ENCODE measurements at places on chromosomes 12 and 14.
A peak's percentile ranks its signal among the peaks of the same experiment; 100 is the strongest.

DNA sequence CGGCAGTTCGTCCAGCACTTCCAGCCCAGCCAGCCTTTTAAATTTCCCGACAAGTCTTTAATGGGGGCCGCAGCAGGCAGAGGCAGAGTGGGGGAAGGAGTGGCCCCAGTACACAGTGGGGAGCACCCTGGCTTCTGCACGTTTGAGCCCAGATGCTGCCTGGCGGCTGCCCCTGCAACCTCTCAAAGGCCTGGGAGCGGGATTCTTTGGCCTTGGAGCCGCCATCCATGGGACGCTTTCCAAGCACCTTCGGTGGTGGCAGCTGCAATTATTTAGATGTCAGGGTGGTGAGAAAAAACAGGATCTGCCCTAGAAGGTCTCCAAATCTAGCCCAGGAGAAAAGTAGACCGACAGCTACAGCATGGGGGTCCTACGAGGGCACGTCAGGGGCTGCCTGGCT is 46.0 kb downstream of the FAM222A start:
- DNase-seq: no peak

DNA sequence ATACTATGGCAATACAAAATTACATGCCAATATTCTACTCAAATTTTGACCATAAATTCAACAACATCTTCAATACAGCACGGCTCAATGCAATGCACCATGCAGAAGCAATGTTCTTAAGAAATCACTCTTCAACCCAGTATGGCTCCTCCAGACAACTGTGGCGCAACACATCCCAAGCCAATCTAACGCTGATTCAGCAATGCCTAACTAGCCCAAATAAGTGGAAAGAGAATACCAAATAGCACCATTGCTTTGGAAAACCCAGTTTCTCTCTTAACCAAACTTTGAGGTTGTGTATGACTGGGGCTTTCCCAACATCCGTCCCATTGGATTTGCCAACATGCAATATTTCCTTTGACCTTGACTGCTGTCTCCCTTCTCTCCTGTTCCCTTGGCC is 211.1 kb upstream of the TBX3 start:
- DNase-seq: no peak

DNA sequence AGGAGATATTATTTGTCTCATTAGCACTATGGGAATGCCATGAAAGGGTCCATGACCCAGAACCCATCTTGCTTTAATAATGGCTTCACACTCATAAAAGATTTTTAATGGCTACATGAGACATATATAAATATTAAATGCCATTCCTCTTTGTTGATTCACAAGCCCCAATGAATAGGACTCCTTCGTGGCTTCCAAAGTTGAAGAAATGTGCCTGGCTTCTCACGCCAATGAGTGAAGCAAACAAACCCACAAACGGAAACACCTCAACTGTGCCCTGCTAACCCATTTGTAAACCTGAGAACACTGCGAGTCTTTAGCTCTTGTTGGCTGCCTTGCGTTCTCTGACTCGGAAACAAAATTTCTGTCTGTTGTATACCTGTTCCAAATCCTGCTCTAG is 381.7 kb upstream of the DDHD1 start:
- DNase-seq: peak; percentile 71

DNA sequence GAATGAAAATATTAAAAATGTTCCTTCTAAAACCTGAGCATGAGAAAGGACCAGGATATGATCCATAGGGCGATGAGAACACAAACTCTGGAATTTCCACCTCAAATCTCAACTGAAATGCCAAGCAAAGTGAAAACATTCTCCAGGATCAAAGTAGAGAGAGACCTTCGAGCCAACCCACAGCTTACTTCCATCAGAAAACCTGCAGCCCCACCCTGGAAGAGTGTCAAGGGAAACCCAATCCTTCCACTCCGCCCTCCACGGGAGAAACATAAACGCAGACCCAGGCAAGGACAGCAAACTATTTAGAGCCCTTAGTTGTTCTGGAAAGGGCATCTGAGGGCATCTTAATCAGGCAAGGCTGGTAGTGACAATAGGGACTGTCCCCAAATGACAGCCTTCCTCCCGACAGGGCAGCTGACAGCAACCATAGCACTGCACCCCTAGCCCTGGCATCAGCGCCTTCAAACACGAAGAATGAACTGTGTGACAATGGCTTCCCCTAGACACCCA is 21.8 kb downstream of the SLC15A4 start:
- DNase-seq: peak; percentile 43

- peak; percentile 42 for DNase-seq
These were observed 47.9 kb downstream of the GALC start for GRCh38 chr14:87944987-87945604.

DNA sequence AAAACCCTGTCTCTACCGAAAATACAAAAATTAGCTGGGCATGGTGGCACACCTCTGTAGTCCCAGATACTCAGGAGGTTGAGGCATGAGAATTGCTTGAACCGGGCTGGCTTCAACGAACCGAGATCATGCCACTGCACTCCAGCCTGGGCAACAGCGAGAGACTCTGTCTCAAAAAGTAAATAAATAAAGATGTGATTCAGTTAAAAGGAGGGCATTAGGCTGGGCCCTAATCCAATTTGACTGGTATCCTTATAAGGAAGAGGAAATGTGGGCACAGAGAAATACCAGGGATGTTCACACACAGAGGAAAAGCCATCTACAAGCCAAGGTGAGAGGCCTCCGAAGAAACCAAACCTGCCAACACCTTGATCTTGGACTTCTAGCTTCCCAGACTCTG is 10.1 kb upstream of the DCAF4 start:
- no peak for DNase-seq

DNA sequence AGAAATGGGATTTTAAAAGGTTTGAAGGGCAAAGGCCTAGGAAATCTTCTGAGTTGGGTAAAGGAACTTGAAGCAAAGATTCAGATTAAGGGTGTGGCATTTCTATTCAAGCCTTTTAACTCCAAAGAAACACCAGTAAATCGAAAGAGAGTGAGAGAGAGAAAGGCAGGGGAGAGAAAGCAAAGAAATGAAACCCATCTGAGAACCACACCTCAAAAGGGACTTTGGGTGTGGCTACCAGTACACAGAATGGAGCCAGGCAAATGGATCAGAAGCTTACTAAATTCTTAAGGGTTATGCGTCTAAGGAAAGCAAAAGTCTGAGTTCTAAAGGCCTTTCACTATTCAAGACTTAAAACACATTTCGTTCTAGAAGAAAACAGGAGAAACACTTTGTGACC is 277.4 kb downstream of the BCL11B start:
- no peak for DNase-seq

DNA sequence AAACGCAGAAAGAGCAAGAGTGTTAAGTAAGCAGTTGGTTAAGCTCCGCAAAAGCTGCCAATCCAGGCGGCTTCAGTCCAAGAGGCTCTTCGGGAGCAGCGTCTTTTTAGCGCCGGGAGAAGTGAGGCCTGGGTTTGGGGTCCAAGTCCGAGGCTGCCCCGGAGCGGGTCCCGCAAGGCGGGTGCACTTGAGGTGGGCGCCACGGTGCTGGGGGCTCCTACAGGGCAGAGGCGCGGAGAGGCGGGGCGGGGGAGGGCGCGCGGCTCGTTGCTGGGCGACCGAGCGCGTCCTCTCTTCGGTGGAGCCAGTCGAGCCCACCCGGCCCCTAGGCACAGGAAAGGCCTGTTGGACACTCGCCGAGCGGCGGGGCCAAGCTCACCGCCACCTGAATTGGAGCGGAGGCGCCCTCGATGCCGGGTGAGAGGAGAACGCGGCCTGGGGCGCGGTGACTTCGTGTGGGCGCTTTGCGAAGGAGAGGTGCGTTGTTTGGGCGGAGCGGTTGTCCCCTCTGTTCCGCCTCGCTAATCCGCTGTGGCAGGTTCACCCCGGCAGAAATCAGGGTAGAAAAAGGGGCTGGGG is 15.6 kb downstream of the TTC6 start:
- DNase-seq: no peak

- no peak for DNase-seq
These were observed 18.9 kb upstream of the OTX2 start for GRCh38 chr14:56829151-56829550.

DNA sequence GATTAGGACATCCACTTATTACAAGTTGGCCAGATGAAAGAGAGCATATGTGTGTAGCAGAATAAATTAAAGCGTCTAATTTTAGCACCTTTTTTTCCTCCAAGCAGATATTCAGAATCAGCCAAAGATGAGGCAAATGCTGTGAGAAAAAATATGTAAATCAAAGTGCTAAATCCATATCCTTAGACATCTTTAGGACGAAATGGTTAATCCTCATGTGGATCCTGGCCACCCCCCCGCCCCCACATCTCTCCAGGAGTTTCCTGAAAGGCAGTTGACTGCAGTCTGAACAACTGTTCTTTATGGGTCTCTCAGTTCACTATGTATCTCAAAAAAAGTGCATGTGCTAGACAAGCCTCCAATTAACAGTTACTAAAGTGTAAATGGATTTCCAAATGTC is 1768.1 kb upstream of the SEL1L start:
- no peak for DNase-seq

DNA sequence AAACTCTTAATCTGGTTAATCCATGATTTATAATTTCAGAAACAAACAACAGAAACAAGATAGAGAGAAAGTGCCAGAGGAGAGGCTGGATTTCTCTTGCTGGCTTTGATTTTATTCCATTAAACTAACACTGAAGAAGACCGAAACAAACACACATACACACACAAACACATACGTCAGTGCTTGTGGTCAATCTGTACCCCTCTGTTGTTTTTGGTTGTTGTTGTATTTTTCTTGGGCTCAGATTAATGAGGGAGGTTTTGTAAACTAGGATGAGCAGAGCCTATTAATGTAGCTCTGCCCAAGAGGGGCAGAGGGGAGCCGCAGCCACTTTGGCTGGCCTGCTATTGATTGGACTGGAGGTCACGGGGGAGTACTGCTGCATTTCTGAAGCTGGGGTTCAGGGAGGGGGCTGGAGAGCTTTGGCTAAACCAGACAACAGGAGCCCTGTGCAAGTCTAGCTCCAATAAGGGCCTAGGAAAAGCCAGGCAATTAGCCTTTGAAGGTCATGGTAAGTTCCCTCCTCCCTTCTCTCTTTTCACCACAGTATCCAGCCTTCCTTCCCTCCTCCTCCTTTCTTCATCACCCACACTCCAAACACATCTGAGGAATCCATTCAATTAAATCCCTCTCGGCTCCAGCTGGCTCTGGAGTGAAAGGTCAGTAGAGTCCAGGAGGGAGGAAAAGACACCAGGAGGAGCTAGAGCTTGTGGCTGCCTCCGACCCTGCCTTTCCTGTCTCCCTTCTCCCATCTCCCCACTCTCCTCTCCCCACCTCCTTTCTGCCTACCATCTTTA is 344.1 kb upstream of the LMO3 start:
- no peak for DNase-seq

- DNase-seq: no peak
These were observed 12.2 kb downstream of the MMAB start for GRCh38 chr12:109560867-109561710.

DNA sequence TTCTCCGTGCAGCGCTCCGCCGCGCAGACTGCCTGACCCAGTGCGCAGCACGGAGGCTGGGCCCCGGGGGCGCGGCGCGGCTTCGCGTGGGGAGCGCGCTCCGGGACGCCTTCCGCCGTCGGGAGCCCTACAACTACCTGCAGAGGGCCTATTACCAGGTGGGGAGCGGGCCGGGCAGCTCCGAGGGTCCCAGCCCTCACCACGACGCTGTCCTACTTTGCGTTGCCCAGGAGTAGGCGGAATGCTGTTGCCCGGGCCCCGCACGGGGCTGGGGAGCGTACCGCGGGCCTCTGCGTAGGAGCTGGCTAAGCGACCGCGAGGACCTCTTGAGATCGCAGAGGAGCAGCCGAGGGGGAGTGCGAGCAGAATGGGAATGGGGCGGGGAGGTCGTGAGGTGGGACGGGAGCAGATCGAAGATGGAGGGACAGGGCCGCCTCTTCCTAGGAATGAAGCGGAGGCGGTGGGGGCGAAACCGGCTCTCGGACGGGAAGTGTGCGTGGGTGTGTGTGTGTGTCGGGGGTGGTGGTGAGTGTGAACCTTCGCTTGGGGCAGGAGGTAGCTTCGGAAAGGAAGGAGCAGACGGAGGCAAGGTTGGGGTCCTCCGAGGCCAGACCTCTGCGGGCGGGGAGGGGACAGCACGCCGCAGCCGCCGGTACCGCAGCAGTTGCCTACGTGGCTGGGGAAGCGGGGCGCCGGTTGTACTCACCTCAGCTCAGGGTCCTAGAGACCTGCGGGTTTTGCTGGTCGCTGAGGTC is 751 bp downstream of the P3H3 start:
- peak; percentile 58 for DNase-seq

- no peak for DNase-seq
These were observed 70.6 kb upstream of the ESRRB start for GRCh38 chr14:76305268-76305826.

GRCh38 chr12:14962797-14963196 is 1.4 kb upstream of the ARHGDIB start:
- no peak for DNase-seq

GRCh38 chr14:74593241-74593953 is 18.6 kb downstream of the LTBP2 start:
- no peak for DNase-seq

All from fibroblast of skin of right quadriceps (primary cell).